ENCODE measurements at places on chromosomes 7 and 10. TPM values are rescaled to one million over a fixed set of nuclear protein-coding genes. Genes with fewer than 3 reads are reported as not detected.

The LRIT1 gene
- not detected for polyA plus RNA-seq

The TCAF2 gene
- polyA plus RNA-seq = 3.1 TPM

The ABLIM1 gene
- polyA plus RNA-seq = 46.7 TPM

The PRLHR gene
- 0.16 TPM for polyA plus RNA-seq

The SFRP5 gene
- polyA plus RNA-seq = 4.8 TPM

The NPSR1 gene
- polyA plus RNA-seq = not detected

The MMP21 gene
- polyA plus RNA-seq = not detected

The MET gene
- 8.0 TPM for polyA plus RNA-seq

The SPRN gene
- polyA plus RNA-seq = 0.19 TPM

The GPNMB gene
- 62.2 TPM for polyA plus RNA-seq

The LOXL4 gene
- 6.6 TPM for polyA plus RNA-seq

The TCAF1 gene
- 27.3 TPM for polyA plus RNA-seq

The FAM180A gene
- 2.9 TPM for polyA plus RNA-seq

The CYP17A1 gene
- polyA plus RNA-seq = not detected

The FXYD4 gene
- polyA plus RNA-seq = not detected
